ENCODE measurements at places on chromosomes 1 and 21.

DNA sequence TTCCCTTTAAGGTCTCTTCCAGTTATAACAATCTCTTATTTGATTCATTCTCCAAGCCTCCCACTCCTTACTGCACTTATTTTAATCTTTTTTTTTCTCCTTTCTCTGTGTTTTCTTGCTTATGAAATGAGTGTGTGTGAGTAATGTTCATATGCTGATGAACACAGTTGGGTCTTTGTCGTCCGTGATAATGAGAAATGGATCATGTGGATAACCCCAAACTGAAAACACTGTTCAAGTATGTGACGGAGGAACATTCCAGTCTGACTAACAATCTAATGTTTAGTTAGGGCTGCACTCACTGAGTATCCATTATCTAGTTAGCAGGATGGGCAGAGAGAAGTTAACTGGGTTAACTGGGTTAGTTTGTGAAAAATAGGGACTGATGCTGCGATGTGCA lies 253.1 kb upstream of the DUSP10 start:
- peak; percentile 100 for DNase-seq

DNA sequence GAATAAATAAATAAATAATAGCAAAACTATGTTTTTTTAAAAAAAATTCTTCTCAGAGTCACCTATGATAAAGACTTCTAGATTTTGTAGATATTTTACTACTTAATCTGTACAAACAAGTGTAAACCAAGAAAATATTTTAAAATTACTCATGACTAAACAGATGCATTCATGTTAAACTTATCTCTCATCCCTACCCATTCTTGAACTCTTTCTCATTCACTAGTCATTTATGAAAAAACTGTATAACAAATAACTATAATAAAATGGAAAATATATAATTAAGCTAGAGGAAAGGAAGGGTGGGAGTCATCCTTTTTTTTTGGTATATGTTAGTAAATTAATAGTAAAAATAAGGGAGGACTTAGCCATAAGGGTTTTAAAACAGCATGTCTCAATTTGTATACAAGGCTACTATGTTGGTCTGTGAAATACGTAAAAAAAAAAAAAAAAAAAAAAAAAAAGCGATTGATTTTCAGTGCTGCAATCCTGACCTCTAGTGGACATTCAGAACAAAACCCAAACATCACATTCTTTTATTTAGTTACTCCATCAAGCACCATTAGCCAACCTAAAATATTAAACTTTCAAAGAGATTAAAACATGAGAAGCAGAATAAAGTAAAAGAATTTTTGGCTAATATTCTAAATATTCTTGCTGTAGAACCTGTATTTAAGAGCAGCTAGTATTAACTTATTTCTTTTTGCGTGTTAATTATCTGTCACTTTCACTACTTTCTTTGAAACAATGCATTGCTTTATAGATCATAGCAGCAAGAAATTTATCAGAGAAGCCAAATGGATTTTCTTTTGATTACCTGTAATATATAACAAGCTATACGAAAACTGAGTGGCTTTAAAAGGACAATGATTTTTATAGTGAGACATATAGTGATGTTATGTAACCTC lies 255.8 kb upstream of the CACYBP start:
- DNase-seq = peak; percentile 24

DNA sequence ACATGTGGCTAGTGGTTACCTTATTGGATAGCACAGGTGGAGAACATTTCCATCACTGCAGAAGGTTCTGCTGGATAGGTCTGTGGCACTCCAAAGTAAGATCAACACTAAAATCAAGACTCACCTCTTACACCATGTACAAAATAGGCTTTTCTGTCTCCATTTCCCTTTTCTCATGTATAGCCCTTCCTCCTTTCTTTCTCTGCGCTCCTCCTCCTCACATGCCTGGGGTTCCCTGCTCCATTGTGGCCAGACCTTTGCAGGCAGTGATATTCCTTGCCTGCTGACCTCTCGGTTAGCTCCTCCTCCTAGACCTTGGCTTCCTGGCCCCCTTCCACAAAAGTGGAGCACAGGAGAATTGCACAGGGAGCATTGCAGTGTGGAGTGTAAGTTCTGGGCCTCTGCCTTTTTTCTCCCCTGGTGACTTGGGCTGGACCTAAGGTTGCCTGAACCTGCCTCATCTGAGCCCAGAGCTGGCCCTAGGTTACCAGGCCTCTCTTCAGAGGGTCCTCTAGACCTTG lies 33.2 kb upstream of the RBM15 start:
- no peak for DNase-seq

DNA sequence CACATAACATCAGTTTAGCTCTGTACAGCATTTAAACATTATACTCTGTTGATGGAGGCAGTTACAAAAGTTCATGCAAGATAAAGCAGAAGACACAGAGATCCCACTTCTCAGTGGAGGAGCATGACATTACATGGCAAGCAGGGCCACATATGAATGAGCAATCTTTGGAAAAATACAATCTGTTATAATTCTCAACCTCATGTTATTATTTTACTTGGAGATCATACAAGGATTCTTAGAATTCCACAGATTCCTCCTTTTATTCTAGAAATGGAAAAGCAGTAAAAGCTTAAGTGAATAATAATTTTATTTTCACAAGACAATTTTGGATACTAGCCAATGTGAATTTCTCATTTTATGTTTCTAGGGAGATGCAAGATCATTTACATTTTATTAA lies 66.6 kb downstream of the IFI44 start:
- no peak for DNase-seq

DNA sequence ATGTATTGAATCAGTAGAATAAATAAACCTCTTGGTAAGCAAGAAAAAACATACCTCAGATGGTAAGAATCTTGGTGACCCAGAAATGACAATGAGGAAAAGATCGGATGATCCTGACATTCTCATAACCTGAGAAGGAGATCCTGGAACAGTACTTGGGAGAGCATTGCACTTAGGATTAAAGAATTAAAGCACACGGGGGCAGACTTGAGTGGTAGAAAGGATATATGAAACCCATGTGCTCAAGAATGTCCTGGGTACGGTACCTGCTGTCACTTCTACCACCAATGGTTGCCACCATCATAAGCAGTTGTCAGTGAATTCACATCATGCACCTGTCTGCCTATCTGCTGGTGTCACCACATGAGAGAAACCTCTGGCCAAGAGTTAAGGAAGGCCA lies 108.9 kb upstream of the GJB5 start:
- DNase-seq = no peak

- DNase-seq = no peak
Observed at GRCh38 chr1:9573723-9574122, 15.0 kb upstream of the TMEM201 start.

DNA sequence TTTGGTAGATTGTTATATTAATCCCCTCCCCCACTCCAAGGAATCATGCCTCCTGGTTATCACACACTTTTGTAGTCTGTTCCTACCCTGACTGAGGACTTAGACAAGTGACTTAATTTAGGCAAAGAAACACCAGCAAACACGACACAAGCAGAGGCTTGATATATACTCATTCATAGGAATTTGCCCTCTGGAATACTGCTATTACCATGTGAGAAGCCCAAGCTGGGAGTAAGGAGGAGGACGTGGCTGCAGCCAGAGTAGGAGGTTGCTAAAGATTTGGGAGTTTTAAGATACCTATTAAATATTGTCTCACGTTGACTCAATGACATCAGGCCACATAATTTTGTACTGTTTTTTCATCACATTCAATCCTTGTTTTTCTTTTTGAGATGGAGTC lies 100.2 kb downstream of the LRRC53 start:
- DNase-seq = no peak

- DNase-seq = no peak
Observed at GRCh38 chr21:31889460-31889859, 16.6 kb downstream of the HUNK start.

GRCh38 chr1:177023726-177024125 lies 140.8 kb downstream of the ASTN1 start:
- DNase-seq = no peak

GRCh38 chr1:156740237-156740740 lies 599 bp downstream of the MRPL24 start:
- DNase-seq = no peak

DNA sequence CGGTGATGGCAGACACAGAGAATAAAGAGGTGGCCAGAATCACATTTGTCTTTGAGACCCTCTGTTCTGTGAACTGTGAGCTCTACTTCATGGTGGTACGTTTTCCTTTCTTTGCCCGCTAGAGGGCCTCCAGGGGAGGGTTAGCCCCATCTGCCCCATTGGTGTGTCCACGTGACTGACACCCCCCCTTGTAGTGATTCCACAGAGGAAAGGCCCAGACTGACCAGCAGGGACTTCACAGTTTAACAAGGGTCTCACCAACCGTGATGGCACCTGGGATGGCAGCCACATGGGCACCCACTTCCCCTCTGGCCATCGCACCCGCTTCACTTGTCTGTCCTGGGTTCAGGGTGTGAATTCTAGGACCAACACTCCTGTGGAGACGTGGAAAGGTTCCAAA lies 22.3 kb upstream of the SARS1 start:
- DNase-seq = no peak

DNA sequence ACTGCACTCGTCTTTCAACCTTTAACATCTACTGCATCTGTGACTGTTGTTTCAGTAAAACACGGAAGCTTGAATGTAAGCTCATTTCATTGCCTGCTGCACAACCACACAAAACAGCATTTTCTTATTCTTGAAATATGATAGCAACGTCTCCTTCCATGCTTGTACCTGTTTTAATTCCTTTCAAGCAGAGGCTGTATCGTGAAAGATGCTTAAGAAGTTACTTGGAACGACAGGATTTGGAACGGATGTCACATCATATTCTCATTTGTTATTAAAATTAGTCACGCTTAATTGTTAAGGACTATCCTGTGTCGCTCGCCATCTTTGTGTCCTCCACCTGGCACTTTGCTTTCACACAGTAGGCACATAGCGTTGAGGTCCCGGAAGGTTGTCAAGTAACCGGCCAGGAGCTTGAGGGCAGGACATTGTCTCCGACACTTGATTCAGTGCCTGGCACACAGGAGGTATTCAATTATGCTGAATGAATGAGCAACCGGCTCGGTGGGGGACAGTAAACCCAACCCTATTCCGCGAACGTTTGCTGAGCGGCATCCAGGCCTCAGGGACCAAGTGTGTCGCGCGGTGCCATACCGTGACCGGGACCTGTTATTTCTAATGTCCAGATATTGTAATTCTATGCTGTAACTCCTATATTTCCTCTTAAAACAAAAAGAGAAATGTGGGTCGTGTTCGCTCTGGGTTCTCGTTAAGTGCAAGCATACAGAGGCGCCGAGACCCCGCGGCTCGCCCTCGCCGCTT lies 499 bp upstream of the SH3GLB1 start:
- DNase-seq = no peak

GRCh38 chr1:200337831-200338230 lies 72.0 kb downstream of the ZNF281 start:
- DNase-seq = no peak

DNA sequence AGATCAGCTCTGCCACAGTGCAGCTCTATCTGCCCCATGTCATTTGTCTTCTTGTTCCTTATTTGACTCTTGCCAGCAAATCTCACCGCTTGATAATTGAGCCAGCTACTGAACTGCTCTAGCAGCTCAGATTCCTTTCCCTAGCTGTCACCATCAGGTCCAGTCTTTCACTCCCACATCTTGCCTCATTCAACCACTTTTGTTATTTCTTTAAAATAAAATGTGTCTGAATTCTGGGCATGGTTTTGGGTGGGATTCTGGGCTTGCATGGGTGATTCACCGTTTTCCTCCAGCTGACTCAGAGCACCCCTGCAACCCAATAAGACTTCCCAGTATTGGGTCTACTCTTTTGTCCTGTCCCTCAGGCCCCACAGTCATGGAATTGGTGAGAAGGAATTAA lies 215.7 kb downstream of the DSCAM start:
- DNase-seq = no peak

- DNase-seq = no peak
Observed at GRCh38 chr1:81433676-81434075, 367.1 kb upstream of the ADGRL2 start.

DNA sequence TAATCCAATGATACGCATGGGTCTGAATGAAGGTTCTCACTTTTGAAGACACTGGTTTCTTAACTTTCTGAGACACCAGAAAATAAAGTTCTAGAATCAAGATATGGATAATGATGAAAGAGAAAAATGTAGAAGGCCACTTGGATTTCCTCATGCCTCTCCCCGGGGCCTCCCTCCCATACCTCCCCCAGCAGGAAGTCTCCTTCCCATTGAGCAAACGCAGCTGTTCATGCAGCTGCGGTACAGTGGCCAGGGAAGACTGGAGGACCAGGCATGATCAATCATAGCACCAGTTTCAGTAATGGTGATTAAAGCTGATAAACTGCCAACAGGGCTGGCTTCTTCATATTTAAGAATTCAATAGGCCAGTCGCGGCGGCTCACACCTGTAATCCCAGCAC lies 10.9 kb upstream of the UBR4 start:
- DNase-seq = no peak

GRCh38 chr1:239816081-239816782 lies 275.5 kb upstream of the FMN2 start:
- DNase-seq = peak; percentile 42
